Ureter (tissue), 1 donor: ENCODE measurements at places on chromosomes 12 and 14. TPM values are rescaled to one million over a fixed set of nuclear protein-coding genes. Genes with fewer than 3 reads are reported as not detected.

The LRP1-AS gene
- not detected for total RNA-seq

The RNASE4 gene
- total RNA-seq = 26.5 TPM

The ANO4 gene
- total RNA-seq = 4.1 TPM

The MMAB gene
- 65.8 TPM for total RNA-seq

The C12orf56 gene
- not detected for total RNA-seq
